Purkinje cell (primary cell): ENCODE measurements at places on chromosomes 2 and 18. TPM values are rescaled to one million over a fixed set of nuclear protein-coding genes. Genes with fewer than 3 reads are reported as not detected.

SFTPB gene
- polyA plus RNA-seq = not detected in 2 replicates

ANKRD30B gene
- polyA plus RNA-seq = 2.1 TPM in 1 of 2 replicates, not detected in the other

PJVK gene
- 6.1 and 6.6 TPM in 2 replicates for polyA plus RNA-seq

POTEI gene
- 0.67 TPM in 1 of 2 replicates, not detected in the other for polyA plus RNA-seq

CFC1B gene
- polyA plus RNA-seq = not detected in 2 replicates

EFEMP1 gene
- 18.0 and 28.9 TPM in 2 replicates for polyA plus RNA-seq

PRKAG3 gene
- polyA plus RNA-seq = not detected in 2 replicates

PLA2R1 gene
- polyA plus RNA-seq = 4.9 and 7.7 TPM in 2 replicates

CHRNG gene
- not detected in 2 replicates for polyA plus RNA-seq

GLB1L gene
- polyA plus RNA-seq = 0.46 and 3.0 TPM in 2 replicates

LYPD1 gene
- polyA plus RNA-seq = 1.6 and 1.7 TPM in 2 replicates

ALK gene
- polyA plus RNA-seq = 0.42 and 0.49 TPM in 2 replicates

SLC16A14 gene
- 28.9 and 37.5 TPM in 2 replicates for polyA plus RNA-seq
